SK-N-DZ (cell line): ENCODE measurements at places on chromosomes 7 and 10.

DNA sequence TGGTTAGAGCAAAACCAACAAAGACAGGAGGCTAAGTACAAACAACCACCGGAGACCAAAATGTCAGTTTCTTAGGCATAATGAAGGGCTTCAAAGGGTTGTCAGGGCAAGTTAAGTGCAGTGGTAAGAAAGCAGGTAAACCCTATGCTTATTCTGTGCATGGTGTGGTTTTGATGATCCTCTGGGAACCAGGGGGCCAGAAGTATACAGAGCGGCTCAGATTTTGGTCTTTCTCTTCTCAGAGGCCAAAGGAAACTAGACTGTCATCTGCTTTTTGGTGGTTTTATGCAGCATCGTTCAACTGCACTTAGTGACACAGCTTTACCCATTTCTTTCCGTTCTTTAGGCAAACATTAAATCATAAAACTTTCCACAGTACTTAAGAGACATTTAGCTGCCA lies 332.7 kb upstream of the CELF2 start:
- DNase-seq, result no peak

DNA sequence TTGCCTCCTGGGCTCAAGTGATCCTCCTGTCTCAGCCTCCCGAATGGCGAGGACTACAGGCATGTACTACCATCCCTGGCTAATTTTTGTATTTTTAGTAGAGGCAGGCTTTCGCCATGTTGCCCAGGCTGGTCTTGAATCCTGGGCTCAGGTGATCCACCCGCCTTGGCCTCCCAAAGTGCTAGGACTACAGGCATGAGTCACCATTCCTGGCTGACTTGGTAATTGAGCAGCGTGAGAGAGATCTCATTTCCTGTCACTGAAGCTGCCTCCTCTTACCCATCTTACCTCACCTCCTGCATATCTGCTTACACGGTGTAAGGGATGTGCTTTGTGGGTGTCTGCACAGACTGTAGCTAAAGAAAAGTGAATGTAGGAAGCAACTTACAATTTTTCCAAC lies 9.7 kb downstream of the IFIT3 start:
- no peak for DNase-seq

DNA sequence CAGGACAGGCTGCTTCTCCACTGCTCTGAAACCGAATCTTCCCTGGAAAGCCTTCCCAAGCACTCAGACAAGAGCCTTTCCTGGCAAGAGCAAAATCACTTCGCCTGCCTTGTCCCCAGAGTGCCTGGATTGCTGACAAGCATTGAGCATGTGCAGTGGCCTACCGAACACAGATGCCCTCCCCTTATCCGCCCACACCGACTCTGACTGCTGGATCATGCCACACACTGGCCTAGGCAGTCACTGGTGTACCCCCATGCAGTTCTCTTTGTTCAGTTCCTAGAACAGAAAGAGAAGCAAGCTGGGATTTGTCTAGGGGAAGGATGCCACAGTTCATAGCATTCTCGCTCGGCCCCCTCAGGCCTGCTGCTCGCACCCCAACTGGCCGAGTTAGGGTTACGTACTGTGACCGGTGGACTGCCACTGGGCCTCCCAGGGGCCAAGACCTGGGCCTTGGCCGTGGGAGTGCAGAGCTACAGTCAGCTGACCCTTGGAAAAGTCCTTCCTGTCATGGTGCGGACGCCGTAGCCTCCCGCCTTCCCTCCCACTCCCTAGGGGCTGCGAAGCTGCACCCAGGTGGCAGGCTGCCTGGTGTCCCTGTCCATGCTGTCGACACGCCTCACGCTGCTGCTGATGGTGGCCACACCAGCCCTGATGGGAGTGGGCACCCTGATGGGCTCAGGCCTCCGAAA lies 6.9 kb downstream of the ABCB8 start:
- no peak for DNase-seq

GRCh38 chr10:85917601-85918000 lies 449.0 kb downstream of the GRID1 start:
- no peak for DNase-seq

DNA sequence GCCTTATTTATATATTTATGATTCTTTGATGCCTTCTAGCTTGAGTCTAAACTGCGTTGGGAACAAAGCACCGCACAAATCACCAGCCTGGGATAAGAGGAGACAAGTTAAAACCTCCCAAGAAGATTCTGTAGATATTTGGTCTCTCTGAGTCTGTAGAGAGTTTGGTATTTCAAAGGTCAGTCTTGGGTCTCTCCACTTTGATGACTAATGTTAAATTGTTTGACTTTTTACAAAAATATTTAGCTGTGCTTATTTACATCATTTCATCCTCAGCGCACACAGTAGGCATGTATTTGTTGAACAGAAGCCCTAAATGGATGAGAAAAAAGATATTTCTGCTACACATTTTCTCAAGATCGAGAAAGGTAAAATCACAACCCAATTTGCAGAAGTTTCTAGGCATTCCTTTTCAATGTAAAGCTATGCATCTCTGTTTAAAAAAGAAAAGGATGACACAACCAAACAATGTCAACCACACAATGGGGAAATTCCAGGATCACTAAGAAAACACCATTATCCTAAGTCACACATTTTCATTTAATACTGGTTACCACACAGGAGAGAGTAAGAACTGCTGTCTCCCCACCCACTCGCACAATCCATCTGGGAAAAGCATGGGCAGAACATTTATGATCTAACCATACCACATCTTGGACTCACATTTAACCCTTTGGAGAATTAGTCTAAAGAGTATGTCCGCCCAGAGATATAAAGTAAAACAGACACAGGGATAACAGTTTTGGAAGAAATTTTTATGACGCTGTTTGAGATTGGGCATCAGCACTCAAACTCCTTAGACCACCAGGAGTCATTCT lies 4.4 kb downstream of the CDK6 start:
- peak; percentile 40 for DNase-seq

GRCh38 chr7:44244282-44244681 lies 43.5 kb downstream of the YKT6 start:
- no peak for DNase-seq

GRCh38 chr10:78756604-78757343 lies 312.0 kb upstream of the ZMIZ1 start:
- DNase-seq, result no peak

GRCh38 chr7:77759294-77759889 lies 38.8 kb downstream of the TMEM60 start:
- DNase-seq, result peak; percentile 58

- no peak for DNase-seq
These were observed 20.5 kb downstream of the STRA8 start for GRCh38 chr7:135253851-135254771.

GRCh38 chr10:86100581-86101061 lies 266.0 kb downstream of the GRID1 start:
- peak; percentile 47 for DNase-seq

DNA sequence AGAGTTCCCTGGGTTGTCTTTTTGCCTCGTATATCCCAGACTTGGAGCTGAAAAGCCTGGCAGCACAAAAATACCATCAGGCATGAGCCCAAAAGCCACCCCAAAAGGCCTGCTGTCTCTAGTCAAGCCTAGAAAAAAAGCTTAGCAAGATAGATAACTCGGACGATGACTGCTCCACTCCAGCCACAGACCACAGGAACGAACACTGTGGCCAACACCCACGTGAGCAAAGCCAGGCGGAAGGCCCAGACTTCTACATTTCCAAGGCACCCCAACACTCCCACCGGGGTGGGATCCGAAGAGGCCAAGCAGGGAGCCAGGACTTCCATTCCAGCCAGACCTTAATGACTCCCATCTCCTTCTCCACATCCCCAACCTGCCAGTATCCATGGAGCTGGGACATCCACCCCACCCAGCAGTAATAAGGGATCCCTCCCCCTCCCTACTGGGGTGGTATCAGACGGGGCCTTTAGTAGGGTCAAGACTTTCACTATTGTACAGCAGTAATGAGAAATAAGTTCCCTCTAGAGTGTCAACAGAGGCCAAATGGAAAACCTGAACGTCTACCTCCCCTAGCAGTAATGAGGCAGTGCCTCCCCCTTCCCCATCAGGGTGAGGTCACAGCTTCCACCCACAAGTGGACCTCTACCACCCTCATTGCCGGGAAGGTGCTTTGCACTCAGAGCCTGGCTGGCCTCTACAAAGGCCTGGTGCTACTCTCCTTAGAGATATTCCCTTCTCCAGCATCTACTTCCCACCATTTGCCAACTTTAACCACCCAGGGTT lies 23.0 kb downstream of the PRLHR start:
- DNase-seq, result no peak

GRCh38 chr7:2903682-2904162 lies 59.6 kb upstream of the GNA12 start:
- DNase-seq, result no peak
